ENCODE measurements at places on chromosomes 3 and 15. TPM values are rescaled to one million over a fixed set of nuclear protein-coding genes. Genes with fewer than 3 reads are reported as not detected.

DNA sequence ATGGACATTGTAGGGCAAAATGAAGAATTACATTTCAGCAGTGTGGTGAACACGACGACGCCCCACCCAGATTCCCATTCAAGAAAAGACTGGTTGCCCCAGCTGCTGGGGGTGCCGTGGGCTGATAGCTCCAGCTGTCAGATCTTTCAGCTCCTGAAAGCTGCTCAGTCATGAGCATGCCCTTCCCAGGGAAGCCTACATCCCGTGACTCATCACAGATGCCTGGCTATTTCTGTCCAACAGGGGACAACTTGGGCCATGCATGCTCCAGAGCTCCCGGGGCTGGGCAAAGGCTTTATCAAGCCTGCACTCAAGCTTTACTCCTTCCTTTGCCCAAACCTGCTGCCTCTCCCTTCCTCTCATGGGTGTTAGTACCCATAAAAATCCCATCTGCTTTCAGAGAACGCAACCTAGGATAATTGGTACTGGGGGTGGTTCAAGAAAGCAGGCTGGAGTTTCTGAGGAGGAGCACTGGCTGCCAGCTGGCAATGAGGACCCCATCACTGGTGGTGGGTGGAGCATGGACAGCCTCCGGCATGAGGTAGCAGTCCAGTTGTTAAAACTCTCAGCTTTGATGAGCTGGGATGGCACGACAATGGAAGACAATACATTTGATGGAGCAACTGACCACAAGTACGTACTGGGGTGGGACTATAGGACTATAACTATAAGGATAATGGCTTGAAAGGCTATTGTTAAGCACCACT is 16.4 kb upstream of the ST8SIA2 start:
- DNase-seq, result no peak

Gene SAXO2
- 0.79 TPM for total RNA-seq

Gene ISL2
- total RNA-seq, result 4.8 TPM

GRCh38 chr3:21446027-21446426 is 305.0 kb downstream of the ZNF385D start:
- no peak for DNase-seq

Gene CCR1
- total RNA-seq, result not detected

Gene SLC28A1
- 0.17 TPM for total RNA-seq

- DNase-seq, result no peak
Observed at GRCh38 chr3:151660885-151661284, 72.8 kb upstream of the AADACL2 start.

Gene PRTG
- 7.9 TPM for total RNA-seq

GRCh38 chr15:27271258-27271657 is 300.3 kb downstream of the GABRG3 start:
- DNase-seq, result no peak

Gene XYLB
- 1.9 TPM for total RNA-seq

DNA sequence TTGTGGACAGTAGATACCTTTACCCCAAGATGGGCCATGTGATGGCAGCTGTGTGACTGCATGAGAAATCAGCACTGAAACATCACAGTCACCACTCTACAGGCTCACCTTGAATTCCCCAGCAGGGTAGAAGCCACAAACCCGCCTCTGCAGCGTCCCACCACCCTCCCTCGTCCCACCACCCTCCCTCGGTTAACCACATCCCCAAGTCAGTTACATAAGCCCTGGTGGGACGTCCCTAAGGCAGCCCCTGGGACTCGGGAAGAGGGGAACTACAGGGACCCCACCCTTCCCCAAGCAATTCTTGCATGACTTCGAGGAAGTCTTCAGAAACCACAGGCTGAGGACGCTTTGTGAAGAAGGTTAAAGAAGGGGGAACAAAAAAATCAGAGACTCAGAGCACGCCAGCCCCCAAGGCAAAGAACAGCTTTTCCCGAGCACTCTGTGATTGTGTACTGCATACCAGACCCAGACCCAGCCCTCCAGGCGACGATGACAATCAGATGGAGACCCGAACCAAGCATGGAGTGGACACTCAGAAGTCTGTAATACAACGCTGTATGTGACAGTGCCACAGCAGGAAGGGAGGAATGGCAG is 60.5 kb downstream of the SH3BP5 start:
- no peak for DNase-seq

- no peak for DNase-seq
Observed at GRCh38 chr3:39378957-39379777, 4.0 kb upstream of the SLC25A38 start.

Gene HES1
- 45.2 TPM for total RNA-seq

GRCh38 chr3:192816351-192816750 is 89.0 kb upstream of the FGF12 start:
- no peak for DNase-seq

DNA sequence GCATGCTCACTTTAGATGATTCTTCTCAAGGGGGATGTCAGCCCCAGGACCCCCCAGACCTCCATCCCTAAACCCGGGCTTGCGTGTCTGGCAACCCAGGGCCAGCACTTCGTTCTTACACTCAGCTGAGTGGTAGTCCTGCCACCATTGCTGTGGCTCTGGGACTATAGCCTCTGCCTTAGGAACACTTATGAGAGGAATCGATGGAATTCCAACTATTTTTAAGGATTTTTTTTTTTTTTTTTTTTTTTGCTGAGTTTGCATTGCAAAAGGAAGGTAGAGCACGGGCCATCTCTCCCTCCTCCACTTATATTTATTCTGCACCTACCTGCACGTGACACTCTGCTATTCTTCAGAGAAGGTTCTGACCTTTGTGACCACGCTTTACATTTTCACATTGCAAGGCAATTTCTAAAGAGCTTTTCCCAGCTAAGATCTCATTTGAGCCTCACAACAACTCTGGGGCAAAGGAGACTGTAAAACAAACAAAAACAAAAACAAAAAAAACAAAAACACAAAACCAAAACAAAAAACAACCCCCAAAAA is 113.9 kb downstream of the LPP start:
- no peak for DNase-seq

DNA sequence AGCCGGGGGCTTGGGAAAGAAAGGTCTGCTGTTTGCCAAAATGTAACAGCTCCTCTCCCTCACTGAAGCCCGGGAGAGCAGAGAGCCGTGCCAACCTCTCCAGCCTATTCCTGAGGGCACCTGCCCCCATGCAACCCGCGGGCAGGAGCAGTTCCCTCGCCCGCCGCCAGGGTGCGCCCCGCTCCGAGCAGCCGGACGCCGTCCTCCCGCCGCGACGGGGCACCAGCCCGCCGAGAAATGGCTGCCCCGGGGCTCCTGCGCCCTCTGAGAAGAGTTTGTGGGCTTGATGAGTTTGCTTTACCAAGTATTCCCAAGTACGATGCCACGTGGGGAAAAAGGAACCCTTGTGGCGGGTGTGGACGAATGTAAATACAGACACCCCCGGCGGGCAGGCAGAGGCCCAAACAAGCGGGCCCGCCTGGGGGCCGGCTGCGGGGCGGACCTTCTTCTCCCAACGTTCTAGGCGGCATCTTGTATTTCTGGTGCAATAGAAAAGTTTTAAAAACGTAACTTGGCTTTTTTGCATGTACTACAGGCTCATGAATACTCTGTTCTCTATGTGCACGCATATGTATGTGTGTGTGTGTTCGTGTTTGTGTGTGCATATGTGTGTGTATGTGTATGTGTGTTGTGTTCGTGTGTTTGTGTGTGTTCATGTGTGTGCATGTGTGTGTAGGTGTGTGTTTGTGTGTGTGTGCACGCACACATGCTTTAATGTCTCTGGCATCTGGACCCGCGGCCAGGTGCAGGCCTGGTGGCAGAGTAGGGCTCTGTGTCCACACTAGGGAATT is 162.9 kb downstream of the CHSY1 start:
- DNase-seq, result no peak

DNA sequence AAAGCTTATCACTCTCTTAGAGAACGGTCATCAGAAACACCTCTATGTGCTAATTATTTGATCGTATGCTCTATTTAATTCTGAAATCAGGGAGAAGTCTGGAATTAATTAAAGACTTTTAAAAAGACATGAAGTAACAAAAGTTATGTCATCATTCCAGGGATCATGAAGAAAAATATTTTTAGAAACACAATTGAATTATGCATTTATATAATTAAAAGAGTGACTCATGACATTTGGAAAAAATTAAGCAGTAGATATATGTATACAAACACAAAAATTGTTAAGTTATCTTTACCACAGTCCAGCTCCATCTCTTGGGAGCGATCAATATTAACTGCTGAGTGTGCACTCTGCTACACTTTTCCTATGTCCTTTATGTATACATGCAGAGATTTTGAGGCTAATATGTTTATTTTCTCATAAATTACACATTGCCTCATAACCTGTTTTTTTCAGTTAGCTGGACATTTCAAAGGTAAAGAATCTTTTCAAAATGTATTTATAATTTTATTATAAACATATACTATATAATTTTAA is 717.7 kb downstream of the GBE1 start:
- DNase-seq, result no peak

Gene PLXNB1
- total RNA-seq, result 137 TPM

- no peak for DNase-seq
Observed at GRCh38 chr3:23701716-23702597, 103.8 kb upstream of the UBE2E1 start.

DNA sequence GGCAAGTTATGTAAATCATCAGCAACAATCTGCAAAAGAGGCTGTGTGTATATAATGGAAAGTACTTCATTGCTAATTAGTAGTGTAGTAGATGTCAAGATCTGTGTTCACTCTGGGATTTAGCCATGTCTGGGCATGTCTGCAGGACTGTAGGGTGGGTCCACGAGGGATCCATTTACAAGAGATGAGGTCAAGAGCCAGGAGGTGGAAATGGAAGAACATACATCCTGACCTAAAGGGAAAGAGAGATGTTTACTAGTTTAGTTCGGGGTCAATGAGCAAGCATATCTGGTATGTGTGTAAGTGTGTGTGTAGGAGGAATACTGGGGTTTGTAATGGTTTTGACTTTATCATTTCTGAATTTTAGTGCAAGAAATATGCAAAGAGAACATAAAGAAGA is 171.5 kb upstream of the NANOGP8 start:
- DNase-seq, result no peak

DNA sequence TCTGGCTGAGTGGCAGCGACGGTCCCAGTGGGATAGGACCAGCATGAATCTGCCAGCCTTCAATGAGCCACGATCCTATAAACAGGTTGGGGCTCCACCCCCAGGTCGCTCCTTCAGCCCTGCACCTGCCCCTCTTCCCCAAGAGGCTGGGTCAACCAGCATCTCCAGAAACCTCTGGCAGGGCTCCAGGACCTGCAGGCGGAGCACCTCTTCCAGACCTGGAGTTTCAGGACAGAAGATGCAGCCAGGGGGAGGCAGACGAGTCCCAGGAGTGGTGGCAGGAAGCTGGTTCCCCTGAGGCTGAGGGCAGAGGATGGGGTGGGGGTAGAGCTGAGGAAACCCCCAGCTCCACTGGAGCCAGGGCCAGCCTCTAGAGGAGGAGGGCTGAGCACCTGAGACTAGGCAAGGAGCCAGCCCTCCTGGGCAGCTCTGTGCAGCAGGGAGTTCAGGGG is at the start of gene PLA2G4D:
PLA2G4D (minus strand) TSS at position 51 of the 452 bp plus-strand sequence. CDS start 103 bp downstream, outside the sequence.
- no peak for DNase-seq

Gene SNX22
- 1.0 TPM for total RNA-seq

Gene RAB11A
- total RNA-seq, result 295 TPM

DNA sequence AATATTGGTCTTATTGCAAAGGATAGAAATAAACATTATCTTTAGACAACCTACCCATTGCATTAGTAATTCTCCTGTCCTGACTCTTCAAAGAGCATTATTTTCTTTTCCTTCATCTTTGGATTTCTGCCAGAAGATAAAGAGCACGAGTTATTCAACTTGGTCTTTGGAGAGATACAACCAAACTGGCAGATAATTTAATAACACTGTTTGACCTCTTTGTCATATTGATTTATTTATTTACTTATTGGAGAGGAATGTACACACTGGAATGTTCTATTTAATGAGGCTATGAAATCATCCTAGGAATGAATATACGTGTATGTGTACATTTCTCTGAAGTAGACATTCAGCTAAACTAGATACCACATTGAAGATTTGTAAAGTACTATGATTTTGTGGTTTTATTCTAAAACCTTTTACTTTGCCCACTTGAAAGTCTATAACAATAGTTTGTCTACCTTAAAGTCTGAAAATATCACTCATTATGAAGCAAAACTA is 462.1 kb downstream of the C3orf38 start:
- no peak for DNase-seq

DNA sequence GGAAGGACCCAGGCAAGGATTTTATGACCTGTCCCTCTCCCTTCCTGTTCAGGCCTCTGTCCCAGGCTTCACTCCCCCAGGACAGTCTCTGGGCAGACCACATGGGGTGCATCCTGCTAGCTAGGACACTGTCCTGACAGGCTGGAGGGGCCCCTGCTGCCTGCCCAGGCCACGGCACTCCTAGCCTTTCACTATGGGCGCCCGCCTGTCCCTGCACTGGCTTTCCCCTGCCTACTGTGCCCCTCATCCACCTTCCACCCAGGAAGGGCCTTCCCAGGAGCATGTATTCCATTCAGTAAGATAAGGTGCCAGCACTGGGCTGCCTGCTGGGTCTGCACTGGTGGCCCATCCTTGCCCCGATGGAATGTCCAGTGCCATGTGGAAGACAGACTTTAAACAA is 145.3 kb downstream of the DNAJB8 start:
- no peak for DNase-seq

GRCh38 chr3:14761121-14761672 is 57.6 kb upstream of the FGD5 start:
- DNase-seq, result no peak

DNA sequence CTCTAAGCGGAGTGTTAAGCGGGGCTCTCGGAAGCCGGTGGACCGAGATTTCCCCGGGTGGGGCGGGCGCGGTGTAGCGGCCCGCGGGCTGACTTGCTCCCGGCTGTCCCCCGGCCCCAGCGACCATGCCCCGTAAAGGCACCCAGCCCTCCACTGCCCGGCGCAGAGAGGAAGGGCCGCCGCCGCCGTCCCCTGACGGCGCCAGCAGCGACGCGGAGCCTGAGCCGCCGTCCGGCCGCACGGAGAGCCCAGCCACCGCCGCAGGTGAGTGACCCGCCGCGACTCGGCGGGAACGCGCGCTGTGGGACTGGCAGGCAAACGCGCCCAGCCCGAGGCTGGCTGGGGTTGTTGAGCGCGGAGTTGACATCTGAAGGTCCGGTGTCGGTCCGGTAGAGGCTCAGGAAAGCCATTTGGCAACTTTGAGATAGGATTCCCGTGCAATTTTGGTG is 1.3 kb downstream of the SMC4 start:
- DNase-seq, result no peak

DNA sequence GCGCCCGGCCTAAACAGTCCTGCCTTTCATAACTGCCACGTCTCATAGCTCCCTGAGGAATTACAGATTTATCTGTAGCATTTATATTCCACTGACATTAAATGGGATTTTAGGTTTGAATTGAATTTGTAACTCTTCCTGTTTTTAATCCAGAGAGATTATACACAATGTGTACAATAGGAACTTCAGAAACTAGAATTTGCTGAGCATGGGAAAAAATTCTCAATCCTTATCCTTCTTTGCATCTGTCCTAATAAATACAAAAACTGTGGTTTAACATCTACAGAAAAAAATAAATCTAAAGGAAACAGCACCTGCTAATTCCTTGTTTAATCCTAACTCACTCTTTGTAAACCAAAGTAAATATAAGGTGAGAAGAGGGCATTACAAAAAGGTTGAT is 2.2 kb downstream of the NEK11 start:
- no peak for DNase-seq

Gene PEX11A
- 4.0 TPM for total RNA-seq
